ENCODE measurements at places on chromosomes 5 and 9.

DNA sequence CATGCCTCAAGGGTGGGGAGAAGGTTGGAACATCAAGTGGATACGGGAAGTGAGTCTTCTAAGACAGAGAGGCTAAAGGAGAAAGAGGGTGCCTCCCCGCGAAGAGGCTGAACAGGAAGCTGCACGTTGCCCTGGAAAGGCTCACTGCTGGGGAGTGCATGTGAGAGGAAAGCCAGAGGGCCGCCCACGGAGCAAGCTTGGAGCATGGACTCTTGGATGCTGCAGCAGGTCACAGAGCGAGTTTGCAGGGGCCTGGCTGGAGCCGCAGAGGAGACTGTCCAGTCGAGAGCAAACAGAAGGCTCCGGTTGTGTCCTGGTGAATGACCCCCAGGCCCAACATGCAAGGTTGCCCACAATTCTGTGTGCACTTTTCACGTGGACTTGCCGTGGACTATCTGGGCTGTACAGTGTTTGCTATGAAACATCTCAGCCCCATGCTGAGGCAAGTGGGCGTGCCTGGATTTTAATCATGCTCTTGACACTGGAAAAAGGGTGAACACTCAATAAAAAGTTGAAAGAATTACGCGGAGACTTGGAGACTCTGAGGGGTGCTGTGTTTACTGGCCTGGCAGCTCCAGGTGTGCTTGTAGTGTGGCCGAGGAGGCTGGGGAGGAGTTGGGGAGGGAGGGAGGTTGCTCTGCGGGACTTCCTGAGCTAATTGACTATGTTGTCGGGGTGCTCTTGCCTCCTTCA, 54.5 kb upstream of the GARNL3 start:
- DNase-seq: no peak

DNA sequence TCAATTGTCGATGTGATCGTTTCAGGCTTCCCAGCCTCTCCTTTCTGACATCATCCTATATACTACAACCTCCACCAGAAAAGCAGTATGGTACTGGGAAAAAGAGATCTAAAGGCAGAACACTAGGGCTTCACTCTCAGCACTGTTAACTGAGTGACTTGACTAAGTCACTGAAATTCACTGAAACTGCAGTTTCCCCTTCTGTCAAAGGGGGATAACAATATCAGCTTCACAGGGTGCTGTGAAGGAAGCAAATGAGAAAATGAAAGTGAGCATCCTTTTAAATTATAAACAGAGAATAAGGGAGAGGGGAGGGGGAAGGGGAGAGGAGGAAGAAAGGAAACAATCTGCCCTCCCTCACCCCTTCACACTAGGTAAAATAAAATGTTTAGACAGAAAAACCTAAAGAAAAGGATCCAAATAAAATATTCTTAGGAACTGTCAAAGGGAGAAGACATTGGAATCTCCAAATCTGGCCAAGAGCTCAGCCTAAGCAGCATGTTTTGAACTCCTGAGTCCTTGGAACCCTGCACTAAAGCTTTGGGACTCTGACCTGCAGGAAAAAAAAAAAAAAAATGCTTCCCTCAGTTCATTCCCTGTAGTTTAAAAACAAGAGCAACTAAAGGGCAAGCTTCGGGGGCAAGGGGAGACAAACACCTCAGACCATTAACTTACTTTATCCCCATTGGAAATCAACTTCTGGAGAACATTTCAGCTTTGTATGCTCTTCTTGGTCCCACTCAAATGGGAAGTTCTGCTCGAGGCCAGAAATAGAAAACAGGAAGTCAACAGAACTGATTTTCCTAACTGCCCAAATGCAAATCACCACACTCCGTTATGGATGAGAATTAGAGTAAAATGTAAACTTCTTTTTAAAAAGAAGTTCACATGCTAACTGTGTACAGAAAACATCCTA, 178.3 kb downstream of the DEPDC1B start:
- no peak for DNase-seq

DNA sequence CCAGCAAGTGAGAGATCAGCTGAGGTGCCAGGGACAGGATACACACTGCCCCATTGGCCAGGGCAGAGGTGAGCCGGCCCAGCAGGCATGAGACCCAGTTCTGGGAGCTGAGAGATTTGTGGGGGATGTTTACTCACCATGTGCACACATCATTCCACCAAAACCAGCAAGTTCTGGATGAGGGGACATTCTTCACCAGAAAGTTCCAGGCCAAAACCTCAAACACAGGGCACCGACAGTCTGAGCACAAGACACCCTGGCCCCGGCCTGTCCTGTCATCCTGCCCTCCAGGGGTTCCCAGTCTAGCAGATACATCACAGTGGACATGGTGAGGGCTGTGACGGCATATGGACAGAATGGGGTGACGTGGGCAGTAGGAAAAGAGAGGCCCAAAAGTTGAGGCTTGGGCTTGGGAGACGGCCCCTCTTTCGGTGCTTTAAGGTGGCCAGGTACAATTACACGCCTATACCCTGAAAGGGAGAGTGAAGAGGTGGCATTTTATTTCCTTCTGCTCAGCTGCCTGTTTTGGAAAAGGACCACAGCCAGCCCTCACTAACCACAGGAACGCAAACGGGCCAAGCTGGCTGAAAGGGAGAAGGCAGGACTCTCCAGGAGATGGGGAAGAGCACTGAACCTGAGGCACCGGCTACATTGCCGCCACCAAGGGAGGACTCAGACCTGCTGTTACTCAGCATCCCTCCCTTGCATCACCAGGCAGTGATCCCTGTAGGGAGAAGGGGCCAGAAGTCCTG, 64.0 kb downstream of the SHB start:
- no peak for DNase-seq

GRCh38 chr9:68999393-69000105, 14.4 kb downstream of the PRKACG start:
- peak; percentile 74 for DNase-seq

DNA sequence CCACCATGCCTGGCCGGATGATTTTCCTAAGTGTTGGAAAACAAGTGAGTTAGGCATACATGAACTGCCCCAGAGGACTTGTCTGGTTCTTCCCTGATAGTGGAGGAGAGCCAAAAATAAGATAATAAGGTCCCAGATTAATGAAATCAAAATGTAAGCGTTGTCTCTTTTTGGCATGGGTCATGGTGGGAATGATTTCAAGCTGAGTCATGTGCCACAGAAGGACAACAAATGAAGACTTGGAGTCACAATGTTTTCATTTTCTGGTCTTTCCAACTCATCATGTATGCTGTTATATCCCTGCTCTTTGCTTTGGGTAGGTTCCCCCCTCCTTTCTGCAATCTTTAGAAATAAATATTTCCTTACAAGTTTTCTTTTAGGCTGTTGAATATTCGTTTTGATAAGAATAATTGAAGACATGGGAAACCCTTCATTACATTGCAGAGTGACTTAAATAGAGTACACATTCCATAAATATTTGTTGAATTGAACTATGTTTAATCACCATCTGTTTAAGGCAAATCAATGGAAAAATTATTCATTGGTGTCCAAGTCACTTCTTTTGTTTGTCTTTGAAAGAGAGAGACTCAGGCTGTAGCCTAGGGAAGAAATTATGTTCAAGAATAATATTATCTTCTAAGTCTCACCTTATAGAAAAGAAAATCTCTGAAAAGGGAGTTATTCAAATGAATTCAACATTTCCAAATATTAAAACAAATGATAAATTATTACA, 196.3 kb downstream of the CSNK1G3 start:
- peak; percentile 49 for DNase-seq

DNA sequence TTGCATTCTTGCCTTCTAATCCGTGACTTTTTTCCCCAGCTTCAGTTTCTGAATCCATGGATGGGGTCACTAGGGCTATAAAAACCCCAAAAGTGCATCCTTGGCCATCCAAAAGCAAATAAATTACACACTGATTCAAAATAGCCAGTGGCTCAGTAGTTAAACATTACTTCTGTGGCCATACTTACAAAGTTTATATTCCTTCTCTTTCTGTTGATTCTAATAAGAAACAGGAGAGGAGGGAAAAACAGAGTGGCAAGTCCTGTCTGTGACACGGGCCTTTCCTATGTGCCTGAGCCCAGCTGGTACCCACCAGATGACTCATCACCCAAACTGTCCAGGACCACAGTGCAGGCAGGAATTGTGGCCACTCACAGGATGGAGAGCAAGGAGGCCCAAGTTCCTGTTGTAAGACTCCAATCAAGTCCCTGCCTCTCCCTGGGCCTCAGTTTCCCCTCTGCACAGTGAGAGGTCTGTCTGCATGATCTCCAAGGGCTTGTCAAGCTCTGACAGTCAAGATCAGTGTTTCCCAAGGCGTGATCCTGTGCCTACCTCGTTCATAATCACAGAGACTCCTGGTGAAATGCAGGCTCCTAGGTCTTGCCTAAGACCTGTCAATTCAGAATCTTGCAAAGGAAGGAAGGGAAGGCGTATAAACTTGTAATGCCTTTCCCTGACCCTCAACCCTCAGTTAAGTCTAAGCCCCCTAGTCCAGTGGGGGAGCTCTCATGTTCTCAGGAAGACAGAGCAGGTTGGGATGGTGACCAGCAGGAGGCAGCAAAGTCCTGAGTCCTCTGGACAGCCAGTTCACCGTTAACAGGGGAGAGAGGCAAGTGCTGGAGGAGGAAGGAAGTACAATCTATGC, 29.5 kb downstream of the TNIP1 start:
- DNase-seq: peak; percentile 70
